ENCODE measurements at places on chromosomes 3 and 15. TPM values are rescaled to one million over a fixed set of nuclear protein-coding genes. Genes with fewer than 3 reads are reported as not detected.

- no peak for DNase-seq
- H3K4me3 ChIP-seq: no peak overlapping the region
- H3K27ac ChIP-seq: no peak overlapping the region
- H3K36me3 ChIP-seq: no peaks in the 10 kb centered on the region
- H3K27me3 ChIP-seq: no peaks in the 10 kb centered on the region
These were observed 337.3 kb upstream of the CBLB start for GRCh38 chr3:106206146-106206545.

GRCh38 chr3:38602576-38603250, 46.8 kb downstream of the SCN5A start:
- H3K4me1 ChIP-seq: no peaks in the 10 kb centered on the region
- no peak overlapping the region for H3K4me3 ChIP-seq
- no peak for DNase-seq

DNA sequence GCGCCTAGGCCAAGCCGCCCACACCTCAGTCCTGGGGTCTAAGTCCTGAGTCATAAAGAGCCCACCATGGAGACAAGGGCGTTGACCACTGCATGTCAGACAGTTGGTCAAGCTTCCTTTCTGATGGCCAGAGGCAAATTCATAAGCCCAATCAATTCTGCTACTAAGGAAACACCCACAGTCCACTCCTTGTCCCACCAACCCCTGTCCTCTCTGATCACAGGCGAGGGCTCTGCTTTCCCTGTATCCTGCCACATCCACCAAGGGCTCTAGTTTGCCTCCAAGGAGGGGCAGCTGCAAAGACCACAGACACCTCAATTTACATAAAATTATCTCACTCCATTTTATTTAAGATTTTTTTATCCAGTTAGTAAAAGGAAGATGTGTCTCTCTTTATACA, 25.3 kb downstream of the CHAC1 start:
- no peak overlapping the region for H3K27ac ChIP-seq
- no peak for DNase-seq
- no peak overlapping the region for H3K4me3 ChIP-seq
- no peaks in the 10 kb centered on the region for H3K4me1 ChIP-seq

DNA sequence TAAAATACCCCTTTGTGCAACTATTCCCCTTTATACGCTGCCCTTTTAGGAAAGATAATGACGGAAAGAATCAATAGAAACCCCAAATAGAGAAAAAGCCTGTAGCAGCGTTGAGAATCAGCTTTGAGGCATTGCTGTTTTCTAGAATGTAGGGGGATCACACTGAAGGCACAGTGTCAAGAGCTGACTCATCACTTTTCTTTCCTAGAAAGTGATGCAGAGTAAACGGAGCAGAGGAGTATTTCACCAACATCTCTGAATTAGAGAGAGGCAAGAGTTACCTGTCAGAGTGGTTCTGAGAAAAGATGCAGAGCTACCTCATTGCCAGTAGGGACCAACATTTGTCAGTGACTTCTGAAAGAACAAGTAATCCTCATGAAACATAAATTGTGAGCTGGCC, 269.8 kb upstream of the TMC3 start:
- H3K27ac ChIP-seq: no peak overlapping the region
- no peaks in the 10 kb centered on the region for H3K4me1 ChIP-seq
- no peaks in the 10 kb centered on the region for H3K36me3 ChIP-seq
- H3K27me3 ChIP-seq: no peaks in the 10 kb centered on the region
- DNase-seq: no peak

GRCh38 chr3:100719136-100719535, 9.8 kb downstream of the TFG start:
- H3K27me3 ChIP-seq: no peaks in the 10 kb centered on the region
- H3K27ac ChIP-seq: no peak overlapping the region
- DNase-seq: no peak
- no peak overlapping the region for H3K4me3 ChIP-seq
- peaks cover 53% of the 10 kb centered on the region for H3K36me3 ChIP-seq

DNA sequence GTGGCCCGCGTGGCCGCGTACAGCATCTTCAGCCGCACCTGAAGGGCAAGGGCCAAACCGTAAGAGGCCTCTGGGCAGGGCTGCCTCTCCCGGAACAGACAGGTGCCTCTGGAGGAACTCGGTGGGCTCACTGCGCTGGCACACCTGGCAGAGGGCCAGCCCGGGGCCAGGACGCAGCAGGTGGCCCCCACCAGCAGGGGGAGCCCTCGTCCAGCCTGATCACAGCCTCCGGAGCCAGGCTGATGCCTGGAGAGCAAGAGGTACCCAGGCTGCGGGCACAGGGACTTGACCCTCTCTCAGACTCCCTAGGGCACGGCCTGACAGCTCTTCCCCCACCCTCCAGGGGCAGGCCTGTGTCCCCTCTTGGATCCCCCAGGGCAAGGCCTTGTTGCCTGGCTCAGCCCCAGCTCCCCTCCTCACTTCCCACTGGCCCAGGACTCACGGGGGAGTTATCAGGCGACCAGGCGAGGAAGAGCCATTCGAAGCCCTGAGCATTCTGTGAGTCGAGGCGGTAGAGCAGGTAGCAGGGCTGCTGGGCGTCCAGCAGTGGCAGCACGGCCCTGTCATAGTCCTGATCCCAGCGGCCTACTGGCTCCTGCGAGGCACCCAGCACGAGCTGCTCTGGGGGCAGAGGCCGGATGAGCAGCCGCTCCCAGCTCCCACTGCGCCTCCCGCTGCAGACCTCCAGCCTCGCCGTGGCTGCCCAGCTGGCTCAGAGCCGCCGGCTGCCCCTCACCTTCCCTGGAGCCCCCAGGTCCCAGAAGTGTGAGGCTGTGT, 6.2 kb upstream of the TLR9 start:
- no peaks in the 10 kb centered on the region for H3K27me3 ChIP-seq
- peak; percentile 75 for DNase-seq
- H3K4me1 ChIP-seq: peaks cover 16% of the 10 kb centered on the region
- peaks cover 76% of the 10 kb centered on the region for H3K36me3 ChIP-seq
- H3K27ac ChIP-seq: peak overlapping the region; percentile 36
- H3K4me3 ChIP-seq: no peak overlapping the region

GRCh38 chr3:38348903-38349302, 2.3 kb downstream of the XYLB start:
- H3K27ac ChIP-seq: peak overlapping the region; percentile 44
- no peaks in the 10 kb centered on the region for H3K36me3 ChIP-seq
- H3K4me3 ChIP-seq: no peak overlapping the region
- peak; percentile 83 for DNase-seq

- H3K27ac ChIP-seq: no peak overlapping the region
- no peaks in the 10 kb centered on the region for H3K36me3 ChIP-seq
- no peaks in the 10 kb centered on the region for H3K4me1 ChIP-seq
- no peaks in the 10 kb centered on the region for H3K27me3 ChIP-seq
These were observed 241.1 kb downstream of the WNT5A start for GRCh38 chr3:55246033-55246432.

DNA sequence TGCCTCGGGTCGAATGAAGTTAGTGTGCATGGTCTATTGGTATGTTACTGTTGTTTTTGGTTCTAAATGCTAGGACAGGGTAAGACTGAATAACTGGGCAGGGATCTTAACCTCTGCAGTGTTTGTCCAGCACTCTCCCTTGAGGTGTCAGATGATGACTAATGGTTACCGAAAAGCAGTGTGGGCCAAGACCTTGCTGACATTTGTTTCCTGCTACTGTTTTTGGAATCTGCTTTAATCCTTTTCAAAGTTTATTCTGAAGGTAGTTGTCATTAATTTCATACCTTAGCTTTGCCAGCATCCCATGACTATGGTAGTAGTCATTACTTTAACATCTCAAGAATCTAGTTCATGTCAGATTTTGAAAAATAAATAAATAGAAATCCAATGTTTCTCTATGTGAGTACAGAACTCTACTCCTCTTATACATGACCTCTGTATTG, 117.0 kb downstream of the P3H2 start:
- H3K36me3 ChIP-seq: no peaks in the 10 kb centered on the region
- no peaks in the 10 kb centered on the region for H3K4me1 ChIP-seq
- H3K27ac ChIP-seq: no peak overlapping the region
- DNase-seq: no peak
- no peaks in the 10 kb centered on the region for H3K27me3 ChIP-seq

DNA sequence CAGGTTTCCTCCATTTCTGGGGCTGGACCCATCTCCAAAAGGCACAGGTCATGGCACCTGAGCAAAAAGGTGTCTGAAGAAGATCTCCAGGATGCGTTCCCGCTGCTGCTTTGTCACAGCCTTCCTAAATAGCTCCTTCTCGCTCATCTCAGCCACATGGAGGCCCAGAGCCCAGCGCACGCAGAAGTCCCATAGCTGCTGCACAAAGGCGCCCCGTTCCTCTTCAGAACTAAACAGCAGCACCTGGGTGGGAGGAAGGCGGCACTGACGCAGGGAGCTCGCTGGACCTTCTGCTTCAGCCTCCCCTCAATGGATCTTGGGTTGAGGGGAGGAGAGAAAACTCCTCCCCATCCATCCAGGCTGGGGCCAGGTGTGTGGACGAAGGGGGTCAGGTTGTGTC, 8.4 kb downstream of the DUOX2 start:
- no peaks in the 10 kb centered on the region for H3K36me3 ChIP-seq
- H3K4me3 ChIP-seq: no peak overlapping the region
- DNase-seq: no peak

DNA sequence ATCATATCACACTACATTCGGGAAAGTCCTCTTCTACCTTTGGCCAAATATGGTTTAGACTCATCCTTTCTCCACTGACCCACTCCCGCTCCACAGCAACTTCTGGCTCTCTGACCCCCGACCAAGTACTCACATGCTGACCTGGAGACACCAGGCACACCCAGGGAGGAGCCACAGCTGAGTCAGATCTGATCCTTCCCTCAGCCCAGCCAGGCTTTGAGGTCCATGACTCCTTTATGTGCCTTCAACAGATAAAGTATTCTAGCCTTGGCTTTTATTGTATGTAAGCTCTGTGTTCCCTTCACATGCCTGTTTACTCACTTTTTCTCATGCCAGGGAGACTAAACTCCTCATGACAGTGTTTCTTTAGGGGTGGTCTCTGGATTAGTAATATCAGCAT, 166.9 kb upstream of the UMPS start:
- no peak for DNase-seq
- H3K4me1 ChIP-seq: no peaks in the 10 kb centered on the region
- H3K27me3 ChIP-seq: no peaks in the 10 kb centered on the region
- no peak overlapping the region for H3K27ac ChIP-seq

- no peak overlapping the region for H3K27ac ChIP-seq
- H3K4me1 ChIP-seq: peaks cover 15% of the 10 kb centered on the region
- H3K4me3 ChIP-seq: no peak overlapping the region
- H3K36me3 ChIP-seq: no peaks in the 10 kb centered on the region
- peak; percentile 39 for DNase-seq
These were observed 48.3 kb downstream of the SERP1 start for GRCh38 chr3:150497956-150498355.

DNA sequence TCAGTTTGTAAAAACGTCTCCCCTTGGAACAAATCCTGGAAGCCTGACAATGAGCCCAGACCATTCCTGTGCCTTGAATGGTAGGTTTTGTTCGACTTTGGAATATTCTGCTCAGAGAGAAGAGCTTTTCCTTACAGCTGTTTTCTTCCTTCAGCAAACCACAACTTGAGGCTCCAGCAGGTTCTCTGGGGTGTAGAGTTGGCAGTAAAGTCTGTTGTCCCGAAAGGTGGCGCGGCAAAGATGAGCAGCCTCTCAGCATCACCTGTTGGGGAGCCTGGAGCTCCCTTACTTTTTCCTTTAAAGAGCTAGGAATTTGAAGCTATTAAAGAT, 65.4 kb downstream of the BOC start:
- H3K36me3 ChIP-seq: no peaks in the 10 kb centered on the region
- peak overlapping the region; percentile 73 for H3K4me3 ChIP-seq
- H3K27me3 ChIP-seq: no peaks in the 10 kb centered on the region
- H3K4me1 ChIP-seq: peaks cover 23% of the 10 kb centered on the region
- no peak for DNase-seq

GRCh38 chr15:20356911-20357480, 184.6 kb downstream of the GOLGA6L6 start:
- no peaks in the 10 kb centered on the region for H3K36me3 ChIP-seq
- no peaks in the 10 kb centered on the region for H3K27me3 ChIP-seq
- H3K4me1 ChIP-seq: no peaks in the 10 kb centered on the region
- no peak for DNase-seq

- no peaks in the 10 kb centered on the region for H3K36me3 ChIP-seq
- no peak overlapping the region for H3K4me3 ChIP-seq
- no peaks in the 10 kb centered on the region for H3K27me3 ChIP-seq
- no peak overlapping the region for H3K27ac ChIP-seq
- H3K4me1 ChIP-seq: no peaks in the 10 kb centered on the region
These were observed 49.4 kb upstream of the TNFAIP8L3 start for GRCh38 chr15:51144021-51144532.

- H3K36me3 ChIP-seq: no peaks in the 10 kb centered on the region
- no peak for DNase-seq
- no peak overlapping the region for H3K4me3 ChIP-seq
- H3K27ac ChIP-seq: no peak overlapping the region
- no peaks in the 10 kb centered on the region for H3K27me3 ChIP-seq
These were observed 224.0 kb downstream of the GREM1 start for GRCh38 chr15:32941823-32942222.

GRCh38 chr3:58586776-58587192, 9.6 kb upstream of the FAM107A start:
- no peak overlapping the region for H3K27ac ChIP-seq
- peaks cover 9% of the 10 kb centered on the region for H3K4me1 ChIP-seq
- H3K36me3 ChIP-seq: no peaks in the 10 kb centered on the region
- H3K27me3 ChIP-seq: peaks cover 62% of the 10 kb centered on the region
- H3K4me3 ChIP-seq: no peak overlapping the region

- no peak overlapping the region for H3K27ac ChIP-seq
- no peaks in the 10 kb centered on the region for H3K27me3 ChIP-seq
- H3K4me3 ChIP-seq: no peak overlapping the region
These were observed 481.7 kb upstream of the TGFBR2 start for GRCh38 chr3:30124435-30125370.

GRCh38 chr15:82186719-82187406, 75.7 kb downstream of the EFL1 start:
- H3K4me3 ChIP-seq: no peak overlapping the region

DNA sequence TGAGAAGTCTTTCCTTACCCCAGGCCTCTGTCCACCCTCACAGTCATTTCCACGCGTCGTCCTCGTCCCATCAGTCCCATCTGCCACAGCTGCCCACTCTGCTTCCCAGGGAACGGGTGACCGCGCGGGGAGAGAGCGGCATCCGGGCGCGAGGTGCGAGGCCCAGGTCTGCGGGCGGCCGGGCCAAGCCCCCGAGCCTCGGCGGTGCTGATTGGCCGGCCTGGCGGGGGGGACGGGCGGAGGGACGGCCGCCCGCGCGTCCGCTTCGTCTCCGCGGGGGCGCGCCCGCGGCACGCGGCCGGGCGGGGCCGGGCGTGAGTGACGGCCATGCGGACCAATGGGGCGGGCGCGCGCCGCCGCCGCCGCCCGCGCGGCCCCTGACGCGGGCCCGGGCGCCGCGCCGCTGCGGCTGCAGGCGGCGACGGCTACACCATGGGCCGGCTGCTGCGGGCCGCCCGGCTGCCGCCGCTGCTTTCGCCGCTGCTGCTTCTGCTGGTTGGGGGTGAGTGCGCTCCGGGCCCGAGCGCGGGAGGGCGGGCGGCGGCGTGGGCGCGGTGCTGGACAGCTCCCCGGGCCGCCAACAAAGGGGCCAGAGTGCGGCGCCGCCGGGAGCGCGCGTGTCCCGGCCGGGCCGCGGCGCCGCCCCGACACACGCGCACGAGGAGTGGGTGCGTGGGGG, at the start of gene PODXL2:
Gene PODXL2 (plus strand): TSS at position 398 of the 679 bp plus-strand sequence. CDS start 35 bp downstream, at position 433.
- peaks cover 48% of the 10 kb centered on the region for H3K27me3 ChIP-seq
- peak; percentile 30 for DNase-seq
- H3K4me1 ChIP-seq: peaks cover 13% of the 10 kb centered on the region
- no peaks in the 10 kb centered on the region for H3K36me3 ChIP-seq
- H3K27ac ChIP-seq: no peak within 1 kb of the TSS

The TMOD3 gene
- 27.8 TPM for polyA plus RNA-seq

The KNG1 gene
- not detected for polyA plus RNA-seq

The PCLAF gene
- polyA plus RNA-seq: not detected

The SPCS1 gene
- 99.0 TPM for polyA plus RNA-seq

The LYZL4 gene
- not detected for polyA plus RNA-seq

The RNU5B-1 gene
- not detected for polyA plus RNA-seq

The SLC28A1 gene
- polyA plus RNA-seq: not detected

All from CD14-positive monocyte (primary cell).